Iris pigment epithelial cell (primary cell): ENCODE measurements at places on chromosomes 2 and 18.

DNA sequence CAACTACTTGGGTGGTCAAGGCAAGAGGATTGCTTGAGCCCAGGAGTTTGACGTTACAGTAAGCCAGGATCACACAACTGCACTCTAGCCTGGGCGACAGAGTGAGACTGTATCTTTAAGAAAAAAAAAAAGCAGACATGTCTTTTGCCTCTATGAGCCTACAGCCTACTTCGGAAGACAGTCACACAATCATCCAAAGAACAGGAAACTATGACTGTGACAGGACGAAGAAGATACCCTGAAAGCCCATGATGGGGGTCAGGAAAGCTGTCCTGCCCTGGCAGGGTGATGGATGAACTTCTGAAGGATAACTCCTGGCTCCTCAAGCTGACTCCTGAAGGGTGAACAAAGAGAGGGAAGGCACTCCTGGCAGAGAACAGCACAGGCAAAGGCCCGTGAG is 251.7 kb upstream of the SIX2 start:
- DNase-seq: no peak

DNA sequence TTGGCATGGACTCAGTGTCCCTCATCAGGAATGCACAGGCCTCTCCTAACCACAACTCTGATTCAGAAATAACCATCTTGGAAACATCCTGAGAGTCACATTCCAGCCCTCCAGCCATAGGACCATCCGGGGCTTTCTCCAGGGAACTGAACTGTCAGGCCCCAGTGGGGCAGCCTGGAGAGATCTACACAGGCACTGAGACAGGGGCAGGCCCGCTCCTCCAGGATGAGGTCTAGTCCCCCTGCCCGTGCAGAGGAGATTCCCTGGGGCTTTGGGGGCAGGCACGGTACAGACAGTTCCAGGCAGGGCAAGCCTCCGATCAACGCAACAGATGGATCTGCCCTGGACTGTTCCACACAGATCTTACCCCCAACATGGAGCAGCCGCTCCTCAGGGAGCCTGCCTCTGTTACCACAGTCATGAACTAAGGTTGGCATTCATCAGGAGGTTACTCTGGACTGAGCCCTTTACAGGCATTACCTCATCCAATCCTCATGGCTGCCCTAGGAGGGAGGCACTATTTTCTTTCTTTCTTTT is 12.0 kb downstream of the KCNK3 start:
- peak; percentile 36 for DNase-seq

DNA sequence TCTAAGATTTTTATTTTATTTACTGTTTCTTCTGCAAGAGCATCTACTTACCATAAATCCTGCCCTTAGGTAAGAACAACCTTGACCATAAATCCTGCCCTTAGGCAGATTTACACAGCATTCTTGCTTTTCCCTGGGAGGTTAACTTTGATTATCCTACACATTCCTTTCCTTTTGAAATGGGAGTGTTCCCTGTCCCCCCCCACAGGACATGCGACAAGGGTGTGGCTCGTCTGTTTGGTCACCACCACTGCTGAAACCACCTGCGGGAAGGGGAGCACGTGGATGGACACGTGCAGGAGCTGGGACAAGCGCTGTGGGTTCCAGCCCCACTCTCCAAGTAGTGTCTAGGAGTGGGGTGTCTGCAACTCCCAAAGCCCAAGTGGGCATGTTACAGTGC is 239.3 kb upstream of the SP5 start:
- DNase-seq: no peak

DNA sequence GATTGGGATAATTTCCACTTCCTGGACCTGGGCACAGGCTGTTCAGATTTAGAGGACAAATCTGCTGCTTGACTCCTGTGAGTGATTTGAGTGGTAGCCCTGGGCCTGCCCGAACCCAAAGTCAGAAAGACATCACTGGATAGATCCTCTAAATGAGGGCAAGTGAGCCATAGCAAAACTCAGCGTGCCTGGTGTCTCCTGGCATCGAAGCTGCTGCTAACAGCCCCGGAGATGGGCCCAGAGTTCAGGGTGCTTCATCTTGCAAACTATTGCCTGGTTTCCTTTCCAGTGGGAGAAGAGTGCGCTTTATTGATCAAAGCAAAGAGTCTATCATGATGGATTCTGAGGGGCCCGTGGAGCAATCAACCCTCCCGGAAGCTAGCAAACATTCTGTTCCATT is 153.1 kb upstream of the KLHL29 start:
- no peak for DNase-seq
